Inflammatory macrophage treated with lipopolysaccharide for 1 hour (primary cell): ENCODE measurements at places on chromosomes 6 and 20.

- no peak for DNase-seq
Measured at GRCh38 chr6:79627422-79627821, 3.7 kb upstream of the SH3BGRL2 start.

- peak; percentile 49 for DNase-seq
Measured at GRCh38 chr6:134523903-134524650, 206.2 kb upstream of the SGK1 start.

- no peak for DNase-seq
Measured at GRCh38 chr20:46028772-46029371, at the start of gene SLC12A5. Gene SLC12A5 (plus strand): TSS chr20:46029215. CDS start chr20:46029345, 130 bp downstream.

- DNase-seq, result no peak
Measured at GRCh38 chr6:72832271-72832670, 210.4 kb downstream of the KCNQ5 start.

GRCh38 chr6:18527836-18528743 is 140.9 kb downstream of the RNF144B start:
- no peak for DNase-seq

GRCh38 chr20:34544109-34544796 is 14.3 kb upstream of the MAP1LC3A start:
- DNase-seq, result no peak

GRCh38 chr6:29071831-29072723 is 15.0 kb downstream of the OR2B3 start:
- DNase-seq, result peak; percentile 6

DNA sequence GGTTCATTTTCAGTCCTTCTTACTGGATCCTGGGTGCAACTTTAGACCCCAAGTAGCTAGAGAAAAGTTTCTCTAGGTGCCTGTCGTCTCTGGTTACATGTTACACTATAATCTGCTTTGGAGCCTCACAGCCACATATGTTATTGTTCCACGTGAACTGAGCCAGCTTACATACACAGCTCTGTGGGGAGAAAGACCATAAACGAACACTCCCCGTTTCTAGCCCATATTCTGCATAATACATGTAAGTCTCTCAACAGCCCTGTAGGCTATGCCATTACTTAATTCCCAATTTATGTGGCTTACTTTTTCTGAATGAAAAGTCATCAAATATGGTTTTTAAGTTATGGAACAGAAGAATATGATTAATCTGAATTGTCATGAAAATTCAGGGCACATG is 233.8 kb downstream of the BCKDHB start:
- no peak for DNase-seq

GRCh38 chr6:87102151-87102621 is 7.3 kb upstream of the CGA start:
- no peak for DNase-seq

DNA sequence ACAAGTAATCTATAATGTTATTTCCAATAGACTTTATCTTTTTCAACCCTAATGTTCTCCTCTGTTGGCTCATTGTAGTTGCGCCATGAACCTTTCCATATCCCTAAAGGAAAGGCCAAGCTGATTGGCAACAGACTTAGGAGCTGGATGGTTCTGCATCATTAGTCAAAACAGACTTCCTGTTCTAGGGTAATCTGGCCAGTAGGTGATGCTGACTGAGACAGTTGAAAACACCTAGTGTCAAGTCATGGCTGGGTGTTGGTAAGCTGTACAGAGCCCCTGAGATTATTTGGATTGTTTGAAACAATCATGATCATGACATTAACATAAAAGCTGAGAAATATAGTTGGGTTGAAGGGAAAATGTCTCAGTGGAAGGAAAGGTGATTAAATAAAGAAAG is 231.4 kb downstream of the PHACTR1 start:
- no peak for DNase-seq

- DNase-seq, result peak; percentile 8
Measured at GRCh38 chr20:51926670-51927305, 124.5 kb upstream of the SALL4 start.

DNA sequence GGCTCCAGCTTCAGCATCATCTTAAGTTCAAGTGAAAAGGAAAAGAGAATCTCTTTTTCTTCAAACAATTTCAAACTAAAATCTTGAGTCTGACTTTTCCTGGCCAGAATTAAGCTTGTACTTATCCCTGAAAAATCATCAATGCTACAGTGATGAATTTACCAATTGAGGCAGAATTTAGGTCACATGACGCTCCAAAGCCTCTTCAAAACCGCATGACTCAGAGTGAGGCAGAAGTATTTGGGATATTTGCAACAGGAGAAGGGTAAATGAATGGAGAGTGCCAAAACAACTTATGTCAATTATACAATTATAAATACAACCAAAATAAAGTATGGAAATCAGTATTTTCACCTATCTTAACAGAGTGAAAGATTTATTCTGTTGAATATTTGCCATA is 515.5 kb downstream of the COL12A1 start:
- no peak for DNase-seq

DNA sequence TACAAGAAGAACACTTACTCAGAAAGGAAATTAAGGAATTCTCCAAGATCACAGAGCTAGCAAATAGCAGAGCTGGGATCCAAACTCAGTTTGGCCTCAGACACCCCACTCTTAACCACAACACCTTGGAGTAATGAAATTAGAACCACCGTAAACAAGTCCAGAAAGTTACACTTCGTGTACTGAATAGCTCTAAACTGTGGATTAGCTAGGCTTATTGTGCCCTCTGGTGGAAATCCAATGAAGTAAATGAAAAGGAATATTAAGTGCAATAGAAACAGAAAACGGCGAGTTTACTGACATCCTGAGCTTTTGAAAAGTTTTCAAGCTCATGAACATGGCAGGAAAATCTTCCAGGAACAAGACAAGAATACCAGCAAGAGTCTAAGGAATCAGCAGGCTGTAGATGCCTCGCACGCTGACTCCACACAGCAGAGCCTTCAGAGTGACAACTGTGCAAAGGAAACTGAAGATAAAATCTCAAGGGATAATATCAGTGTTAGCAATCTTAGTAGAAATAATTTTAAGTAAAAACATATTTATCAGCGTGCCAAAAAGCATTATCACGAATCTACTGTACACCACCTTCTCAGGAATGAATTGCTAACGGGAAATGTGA is 34.6 kb downstream of the FBXO5 start:
- peak; percentile 29 for DNase-seq

- DNase-seq, result no peak
Measured at GRCh38 chr6:71103130-71103529, 146.3 kb upstream of the B3GAT2 start.

DNA sequence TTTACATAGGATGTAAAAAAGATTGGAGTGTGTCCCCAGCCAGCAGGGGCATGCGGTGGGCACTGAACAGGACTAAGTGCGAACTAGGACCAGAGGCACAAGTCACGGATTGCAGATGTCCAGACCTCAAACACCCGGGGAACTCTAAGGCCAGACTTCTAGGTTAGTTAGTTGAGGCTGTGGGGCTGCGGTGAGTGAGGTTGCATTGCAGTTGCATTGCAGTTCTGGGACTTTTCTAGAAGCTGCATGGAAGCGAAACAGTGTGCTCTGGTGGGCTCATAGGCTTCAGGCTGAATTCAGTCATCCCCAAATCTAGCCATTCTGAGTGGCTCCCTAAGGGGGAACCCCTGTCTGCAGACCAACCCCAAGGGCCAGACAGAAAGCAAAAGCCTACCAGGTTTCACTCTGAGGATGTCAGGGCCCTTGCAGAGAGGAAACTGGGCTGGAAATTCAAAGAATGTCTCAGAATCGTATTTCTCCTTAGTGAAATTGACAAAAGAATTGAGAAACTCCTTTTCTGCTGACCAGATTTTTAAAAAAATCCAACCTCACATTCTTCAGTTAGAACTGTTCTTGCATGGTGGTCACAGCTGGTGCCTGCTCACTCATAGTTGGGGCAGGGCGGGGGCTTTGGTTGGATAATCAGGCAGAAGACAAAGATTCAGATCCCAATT is 182.8 kb downstream of the ZDHHC14 start:
- DNase-seq, result no peak

GRCh38 chr6:150492941-150493340 is 106.7 kb upstream of the PLEKHG1 start:
- DNase-seq, result no peak

- no peak for DNase-seq
Measured at GRCh38 chr6:153849072-153849779, 189.8 kb upstream of the OPRM1 start.

DNA sequence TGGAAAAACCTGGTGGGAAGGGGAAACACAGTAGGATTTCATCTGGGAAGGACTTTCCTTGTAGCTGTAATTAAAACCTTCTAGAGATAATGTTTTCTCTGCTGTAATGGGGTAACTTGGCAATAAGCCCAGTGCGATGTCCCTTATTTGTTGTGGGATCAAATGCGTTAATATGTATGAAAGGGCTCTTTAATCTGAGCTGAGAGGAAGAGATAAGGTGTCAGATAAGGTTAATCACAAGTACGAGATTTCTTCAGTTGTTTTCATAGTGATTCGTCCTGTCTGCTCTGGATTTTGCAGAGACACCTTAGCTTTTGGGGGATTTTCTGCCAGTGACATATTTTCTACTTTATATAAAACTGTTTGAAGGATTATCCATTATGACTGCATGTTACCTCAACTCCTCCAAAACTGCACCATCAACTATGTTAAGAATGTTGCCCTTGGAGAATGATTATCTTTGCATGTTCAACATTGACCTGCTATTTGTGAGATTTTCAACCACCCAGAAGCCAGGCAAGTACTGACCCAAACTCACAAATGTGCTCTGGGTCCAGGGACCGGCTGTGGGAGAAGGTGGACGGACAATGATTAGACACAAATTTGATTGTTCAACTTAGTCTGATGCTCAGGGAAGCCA is 21.2 kb upstream of the ELOVL5 start:
- no peak for DNase-seq

- DNase-seq, result no peak
Measured at GRCh38 chr6:46138281-46138680, 8.5 kb downstream of the ENPP4 start.

GRCh38 chr6:8218861-8219260 is 116.5 kb upstream of the EEF1E1 start:
- DNase-seq, result no peak

GRCh38 chr6:118873239-118873638 is 20.7 kb upstream of the ASF1A start:
- no peak for DNase-seq
